ENCODE measurements at places on chromosomes 2 and 18. TPM values are rescaled to one million over a fixed set of nuclear protein-coding genes. Genes with fewer than 3 reads are reported as not detected.

Gene FECH
- 9.2 TPM for polyA plus RNA-seq

Gene CCL20
- 8.4 TPM for polyA plus RNA-seq

Gene SRBD1
- polyA plus RNA-seq: 3.1 TPM

Gene VSNL1
- 47.2 TPM for polyA plus RNA-seq

Gene ORC2
- 7.0 TPM for polyA plus RNA-seq

Gene IL1F10
- 0.18 TPM for polyA plus RNA-seq
